ENCODE measurements at places on chromosomes 2 and 18.

- DNase-seq, result no peak
Observed at GRCh38 chr2:25373269-25373981, 31.7 kb upstream of the DNMT3A start.

GRCh38 chr18:63137999-63138435 is 181.6 kb downstream of the BCL2 start:
- peak; percentile 71 for DNase-seq

- DNase-seq, result no peak
Observed at GRCh38 chr2:167415068-167415467, 526.8 kb downstream of the XIRP2 start.

DNA sequence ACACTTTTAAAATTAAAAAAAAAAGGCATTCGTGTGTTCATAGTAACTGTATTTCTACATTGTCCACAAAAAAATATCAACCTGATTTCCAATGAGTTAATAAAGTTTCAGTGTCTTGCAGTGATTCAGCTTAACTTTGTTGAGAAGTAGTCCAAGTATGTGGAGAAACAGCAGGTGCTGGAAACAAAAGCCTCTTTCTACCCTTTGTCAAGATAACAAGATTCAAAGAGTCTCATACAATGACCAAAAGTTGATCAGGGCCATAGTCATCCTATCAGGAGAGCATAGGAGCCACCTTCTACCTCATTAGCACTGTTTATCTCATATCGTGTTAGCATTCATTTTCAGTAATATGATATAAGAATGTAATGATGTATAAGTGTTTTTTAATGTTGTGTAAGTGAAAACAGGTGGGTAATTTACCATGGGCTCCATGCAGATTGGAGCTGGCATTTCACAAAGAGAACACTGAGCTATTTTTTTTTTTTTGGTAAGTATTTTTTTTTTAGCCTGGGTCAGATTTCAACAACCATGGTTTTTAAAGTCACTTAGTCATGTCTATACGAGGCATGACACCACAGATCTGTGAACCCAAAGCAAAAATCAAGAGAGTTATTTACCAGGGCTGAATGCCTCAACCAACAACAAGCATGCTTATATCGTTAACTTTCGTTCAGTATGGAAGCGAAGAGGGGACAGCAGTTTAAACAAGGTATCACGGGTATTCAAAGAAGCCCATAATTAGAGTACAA is 165.0 kb upstream of the ZNF521 start:
- no peak for DNase-seq

DNA sequence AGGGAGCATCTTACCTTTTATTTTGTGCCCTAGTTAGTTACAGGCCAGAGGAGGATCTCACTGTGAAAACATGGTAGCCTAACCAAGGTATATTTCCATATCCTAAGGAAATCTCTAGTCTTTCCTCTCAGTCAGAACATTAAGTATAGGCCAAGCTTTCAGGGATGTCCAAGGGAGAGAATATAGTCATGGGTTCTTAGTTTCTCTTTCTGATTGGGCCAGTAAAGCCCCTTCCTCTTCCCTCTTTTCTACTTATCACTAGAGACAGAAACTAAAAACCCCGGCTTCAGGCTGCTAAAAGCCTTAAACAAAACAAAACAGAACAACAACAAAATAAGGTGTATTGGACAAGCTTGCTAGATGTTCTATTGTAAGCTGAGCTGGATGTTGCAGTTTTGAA is 44.3 kb upstream of the TNFRSF11A start:
- no peak for DNase-seq

DNA sequence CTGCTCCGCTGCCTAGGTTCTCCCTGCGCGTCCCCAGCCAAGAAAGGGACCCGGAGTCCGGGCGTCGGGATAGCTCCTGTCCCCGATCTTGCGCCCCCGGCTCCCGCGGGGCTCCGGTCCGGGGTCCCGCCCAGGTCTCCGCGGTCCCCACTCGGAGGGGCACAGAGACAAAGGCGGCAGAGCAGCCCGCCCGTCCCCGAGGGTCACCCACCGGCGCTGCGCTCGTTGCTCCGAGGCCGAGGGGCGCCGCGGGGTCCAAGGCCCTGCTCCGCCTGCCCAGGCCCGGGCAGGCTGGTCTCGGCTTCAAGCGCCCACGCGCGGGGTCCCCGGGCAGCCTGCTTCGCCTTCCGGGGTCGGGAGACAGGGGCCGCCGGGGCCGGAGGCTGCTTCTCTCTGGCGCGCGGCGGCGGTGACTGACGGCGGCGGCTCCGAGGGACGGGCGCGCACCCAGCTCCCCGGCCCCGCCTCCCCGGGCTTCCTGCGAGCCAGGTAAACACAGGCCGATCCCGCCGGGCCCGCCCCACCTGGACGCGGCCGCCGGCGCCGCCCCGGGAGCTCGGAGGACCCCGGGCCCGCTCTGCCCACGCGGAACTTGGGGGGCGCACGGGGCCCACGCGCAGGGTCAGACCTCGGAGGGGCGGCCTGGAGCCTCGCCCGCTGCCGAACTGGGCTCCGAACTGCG is at the start of gene MBP:
Gene MBP (minus strand): TSS at position 415 of the 682 bp plus-strand sequence. CDS start 27,522 bp downstream, outside the sequence.
- DNase-seq, result no peak

DNA sequence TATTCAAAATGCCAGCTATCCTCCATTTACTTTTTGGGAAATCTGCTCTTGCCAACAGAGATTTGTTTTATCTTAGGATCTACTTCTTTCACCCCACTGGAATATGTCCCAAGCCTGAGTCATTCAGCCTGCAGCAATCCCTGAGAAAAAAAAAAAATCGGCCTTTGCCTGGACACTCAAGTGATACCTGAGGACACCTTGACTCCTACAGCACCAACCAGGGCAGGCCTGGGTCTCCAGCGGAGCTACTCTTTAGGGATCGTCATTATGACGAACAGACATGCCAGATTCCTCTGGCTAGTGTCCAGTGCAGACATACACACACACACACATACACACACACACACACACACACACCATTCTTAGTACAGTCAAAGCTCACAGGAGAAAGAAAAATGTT is 2.2 kb upstream of the UGT1A6 start:
- no peak for DNase-seq

DNA sequence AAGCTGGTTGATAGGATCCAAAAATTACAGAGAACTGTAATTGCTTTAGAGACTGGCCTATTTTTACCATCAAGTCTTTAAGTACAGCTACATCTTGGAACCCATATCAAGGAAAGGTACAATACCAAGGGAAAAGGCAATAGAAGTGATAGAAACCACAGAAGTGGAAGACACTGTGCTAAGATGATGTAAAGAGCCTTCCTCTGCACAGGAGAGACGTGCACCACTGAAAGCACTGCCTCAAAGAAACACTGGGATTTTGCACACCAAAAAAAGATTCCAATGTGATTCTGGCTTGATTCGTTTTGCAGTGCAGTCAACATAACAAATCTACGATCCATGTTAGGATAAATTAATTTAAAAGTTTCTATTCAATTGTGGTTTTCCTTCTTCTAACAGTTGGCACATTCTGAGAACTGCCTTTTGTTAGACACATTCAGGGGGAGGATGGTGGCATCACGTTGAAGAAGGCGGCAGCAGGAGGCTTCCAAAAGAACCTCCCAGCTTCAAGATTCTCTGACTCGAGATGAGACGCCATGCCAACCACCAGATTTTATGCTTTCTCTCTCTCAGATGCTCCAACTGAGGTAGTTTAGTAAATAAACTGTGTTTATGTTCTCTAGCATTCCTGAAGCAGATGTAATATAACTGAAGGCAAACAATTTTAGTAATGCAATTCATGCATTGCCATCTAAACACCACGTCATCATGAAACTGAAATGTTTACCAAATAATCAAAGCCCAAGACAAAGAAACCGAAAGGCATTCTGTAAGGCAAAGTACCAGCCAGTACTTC is 102.9 kb downstream of the BCL2 start:
- DNase-seq, result no peak

GRCh38 chr18:3692691-3693090 is 242.7 kb downstream of the TGIF1 start:
- no peak for DNase-seq

DNA sequence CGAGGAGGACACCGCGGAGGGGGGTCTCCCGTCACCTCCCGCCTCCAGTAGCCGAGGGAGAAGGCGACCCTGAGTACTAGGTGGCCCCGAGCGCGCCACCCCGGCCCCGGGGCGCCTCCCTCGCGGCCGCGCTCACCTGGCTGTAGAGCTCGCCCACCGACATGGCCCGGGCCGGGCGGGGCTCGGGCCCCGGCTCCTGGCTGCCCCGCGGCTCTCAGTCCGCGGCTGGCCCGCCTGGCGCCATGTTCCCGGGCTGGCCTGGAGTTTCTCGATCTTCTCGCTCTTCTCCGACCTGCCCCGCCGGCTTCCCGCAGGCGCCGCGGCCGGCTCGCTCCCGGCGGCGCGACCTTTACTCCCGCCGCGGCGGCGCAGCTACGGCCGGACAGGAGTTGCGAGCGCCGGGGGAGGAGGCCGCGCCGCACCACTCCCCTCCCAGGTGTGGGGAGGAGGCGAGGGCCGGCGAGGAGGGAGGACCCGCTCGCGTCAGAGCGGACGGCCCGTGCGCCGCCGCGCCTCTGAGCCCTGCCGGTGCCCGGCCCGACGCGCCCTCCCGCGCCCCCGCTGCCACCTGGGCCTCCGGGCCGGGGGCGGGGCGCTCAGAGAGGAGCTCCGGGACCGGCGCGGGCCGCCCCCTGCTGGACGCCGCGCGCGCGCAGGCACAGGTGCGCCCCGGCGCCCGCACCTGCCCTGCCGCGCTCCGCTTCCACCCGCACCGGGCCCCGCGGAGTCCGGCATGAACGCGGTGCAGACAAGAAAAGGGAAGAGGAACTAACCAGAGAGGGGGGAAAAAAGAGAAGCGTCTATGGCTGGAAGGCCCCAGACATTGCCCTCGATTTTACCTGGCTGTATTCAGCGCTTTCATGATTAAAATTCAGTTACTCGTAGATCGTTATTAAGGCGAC is at the start of gene MYO5B:
Gene MYO5B (minus strand): TSS at position 517 of the 902 bp plus-strand sequence. CDS start 354 bp downstream, at position 163.
- DNase-seq, result no peak

GRCh38 chr2:198322275-198322674 is 517.9 kb downstream of the PLCL1 start:
- DNase-seq, result no peak

- no peak for DNase-seq
Observed at GRCh38 chr2:67145851-67146250, 251.3 kb upstream of the ETAA1 start.

DNA sequence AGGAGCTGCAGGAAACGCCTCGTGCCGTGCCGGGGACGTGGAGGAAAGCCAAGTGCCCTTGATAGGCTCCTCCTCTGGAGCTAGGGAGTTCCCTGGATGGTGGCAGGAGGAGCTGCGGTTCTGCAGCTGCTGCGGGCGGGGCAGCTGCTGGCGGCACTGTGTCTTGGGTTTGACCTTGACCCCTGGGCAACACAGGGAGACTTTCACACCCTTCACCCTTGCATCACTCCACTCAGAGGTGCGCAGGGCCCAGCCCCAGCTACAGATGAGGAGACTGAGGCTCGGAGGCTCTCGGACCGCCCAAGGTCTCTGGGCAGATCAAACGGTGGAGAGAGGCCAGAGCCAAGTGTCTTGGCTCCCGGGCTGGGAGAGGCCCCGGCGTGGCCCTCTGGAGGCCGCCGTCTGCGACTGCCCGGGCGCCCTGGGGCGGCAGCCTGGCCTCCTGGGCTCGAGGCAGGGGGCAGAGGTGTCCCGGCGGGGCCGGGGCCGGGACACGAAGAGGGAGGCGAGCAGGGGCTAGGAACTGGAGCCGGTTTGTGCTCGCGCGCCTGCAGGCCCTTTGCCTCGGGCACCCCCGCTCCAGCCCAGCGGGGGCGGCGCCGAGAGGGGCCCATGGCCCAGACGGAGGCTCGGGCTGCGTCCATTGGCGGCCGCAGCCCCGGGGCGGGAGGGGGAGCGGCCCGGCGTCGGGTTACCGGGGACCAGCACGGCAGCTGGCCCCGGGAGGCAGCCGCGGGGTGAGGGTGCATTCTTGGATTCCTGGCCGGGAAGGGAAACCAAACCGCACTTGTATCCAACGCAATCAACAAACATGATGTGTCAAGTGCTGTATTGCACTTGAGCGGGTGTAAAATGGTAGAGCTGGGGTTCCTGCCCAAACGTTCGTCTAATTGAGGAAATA is 129.6 kb upstream of the SLC1A4 start:
- peak; percentile 74 for DNase-seq

DNA sequence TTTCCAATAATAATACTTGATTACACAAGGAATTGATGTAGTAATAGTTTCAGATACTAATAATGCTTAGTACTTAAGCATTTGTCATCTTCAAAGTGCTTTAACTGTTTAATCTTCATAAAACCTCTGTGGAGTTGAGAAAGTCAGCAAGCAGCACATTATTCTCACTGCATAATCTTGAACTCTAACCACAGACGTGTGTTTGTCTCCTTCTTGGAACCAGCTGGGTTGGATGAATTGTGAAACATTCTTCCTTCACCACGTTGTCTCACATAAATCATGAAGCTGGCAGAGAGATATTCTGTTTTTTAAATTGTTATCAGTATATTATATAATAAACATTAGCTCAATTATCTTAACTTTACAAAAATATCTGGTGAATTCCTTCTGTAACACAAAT is 55.1 kb upstream of the LDAH start:
- DNase-seq, result no peak

- no peak for DNase-seq
Observed at GRCh38 chr18:48660346-48661228, 121.8 kb downstream of the CTIF start.

DNA sequence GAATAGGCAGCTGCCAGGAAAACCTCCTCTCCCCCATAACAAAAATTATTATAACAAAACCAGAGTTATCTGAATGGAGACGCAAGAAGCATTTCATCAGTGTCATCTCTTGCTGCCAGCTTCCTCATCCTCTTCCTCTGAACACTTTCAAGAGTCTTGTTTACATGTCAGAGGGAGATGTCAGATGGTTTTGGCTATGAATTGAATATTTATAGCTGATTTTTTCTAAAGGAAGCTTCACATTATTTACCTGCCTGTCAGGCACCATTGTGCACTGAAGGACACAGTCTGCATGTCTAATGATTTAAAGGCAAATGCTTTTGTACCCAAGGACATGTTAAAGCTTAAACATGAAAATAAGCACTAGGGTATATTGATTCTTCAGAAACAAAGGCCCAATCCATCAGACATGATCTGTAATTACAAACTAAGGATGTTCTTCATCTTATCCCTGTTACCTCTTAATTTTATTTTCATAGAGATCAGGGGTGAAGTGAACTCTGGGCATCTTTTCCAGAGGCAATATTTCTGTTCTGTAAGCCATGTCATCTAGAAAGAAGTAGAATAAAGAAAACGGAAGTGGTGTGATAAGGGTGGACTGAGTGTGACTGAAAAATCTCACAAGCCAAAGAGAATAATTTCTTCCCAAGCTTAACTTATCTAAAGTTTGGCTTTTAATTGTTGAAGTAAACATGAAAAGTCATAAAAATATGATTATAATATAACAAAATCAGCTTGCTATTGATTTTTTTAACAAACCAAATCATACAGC is 168.7 kb downstream of the ANKRD44 start:
- no peak for DNase-seq

GRCh38 chr2:221637851-221638250 is 65.7 kb upstream of the EPHA4 start:
- DNase-seq, result no peak

- no peak for DNase-seq
Observed at GRCh38 chr2:113276761-113277425, 1.8 kb downstream of the PAX8 start.

DNA sequence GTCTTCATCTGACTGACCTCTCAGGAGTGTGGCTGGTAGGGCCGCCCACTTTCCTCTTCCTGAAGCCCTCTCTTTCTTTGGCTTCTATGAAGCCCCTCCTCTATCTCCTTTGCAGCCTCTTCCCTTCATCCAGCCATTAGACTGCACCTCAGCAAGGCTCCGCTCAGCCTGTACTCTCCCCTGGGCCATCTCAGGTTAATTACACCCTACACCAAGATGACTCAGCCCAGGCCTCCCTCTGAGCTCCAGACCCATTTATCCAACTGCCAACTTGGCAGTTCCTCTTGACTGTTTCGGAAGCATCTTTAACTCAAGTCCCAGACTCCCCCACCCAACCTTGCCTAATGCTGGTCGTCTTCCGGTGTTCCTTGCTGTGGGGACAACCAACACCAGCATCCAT is 5.8 kb upstream of the WNT6 start:
- no peak for DNase-seq

Measured in skin of body (tissue), 3 donors.